ENCODE measurements at places on chromosomes 2 and 18.

DNA sequence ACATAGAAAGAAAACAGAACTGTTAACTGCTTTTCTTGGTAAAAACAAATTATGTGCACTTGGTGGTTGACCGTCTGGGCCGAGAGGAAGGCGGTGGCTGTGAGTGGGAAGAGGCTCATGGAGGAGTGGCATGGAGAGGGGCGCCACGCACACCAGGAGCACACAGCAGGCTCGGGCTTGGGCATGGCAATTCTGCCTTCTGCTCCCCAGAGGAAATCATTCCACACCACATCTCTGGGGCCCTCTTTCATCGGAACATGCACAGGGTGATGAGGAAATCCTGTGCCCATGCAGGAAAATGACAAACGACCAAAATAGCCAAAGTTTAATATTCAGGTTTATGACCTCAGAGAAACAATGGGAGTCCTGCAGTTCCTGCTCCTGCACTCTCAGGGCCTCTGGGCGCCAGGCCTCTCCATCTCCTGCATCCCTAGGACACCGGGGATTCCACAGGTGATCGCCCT is 26.4 kb downstream of the WDFY1 start:
- DNase-seq = no peak

- DNase-seq = no peak
Observed at GRCh38 chr2:118857677-118858484, 10.4 kb upstream of the EN1 start.

GRCh38 chr18:10011751-10012150 is 97.9 kb downstream of the VAPA start:
- DNase-seq = no peak

GRCh38 chr2:213149294-213149875 is 2.0 kb downstream of the IKZF2 start:
- DNase-seq = no peak

- no peak for DNase-seq
Observed at GRCh38 chr2:88342749-88343148, 109.7 kb downstream of the FOXI3 start.

DNA sequence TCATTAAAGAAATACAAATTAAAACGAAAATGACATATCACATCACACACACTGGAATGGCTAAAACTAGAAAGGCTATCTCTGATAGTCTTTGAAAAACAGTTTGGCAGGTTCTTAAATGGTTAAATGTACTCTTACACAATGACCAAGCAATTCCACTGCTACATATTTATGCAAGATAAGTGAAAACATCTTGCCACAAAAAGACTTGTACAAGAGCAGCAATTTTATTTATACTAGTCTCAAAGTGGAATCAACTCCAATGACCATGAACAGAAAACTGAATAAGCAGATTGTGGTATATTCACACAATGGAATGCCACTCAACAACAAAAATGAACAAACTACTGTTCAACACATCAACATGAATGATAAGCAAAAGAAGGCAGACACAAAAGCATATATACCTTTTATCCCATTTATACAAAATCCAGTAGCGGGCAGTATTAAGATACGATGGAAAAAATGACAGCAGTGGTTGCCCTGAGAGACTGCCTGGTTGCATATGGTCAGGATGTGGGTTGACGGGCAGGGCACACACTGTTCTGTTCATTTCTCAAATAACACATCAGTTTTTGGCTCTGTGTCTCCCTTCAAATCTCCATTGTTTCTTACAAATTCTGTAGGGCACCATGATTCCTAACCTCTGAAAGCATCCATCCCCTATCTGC is 25.4 kb downstream of the SP100 start:
- no peak for DNase-seq

DNA sequence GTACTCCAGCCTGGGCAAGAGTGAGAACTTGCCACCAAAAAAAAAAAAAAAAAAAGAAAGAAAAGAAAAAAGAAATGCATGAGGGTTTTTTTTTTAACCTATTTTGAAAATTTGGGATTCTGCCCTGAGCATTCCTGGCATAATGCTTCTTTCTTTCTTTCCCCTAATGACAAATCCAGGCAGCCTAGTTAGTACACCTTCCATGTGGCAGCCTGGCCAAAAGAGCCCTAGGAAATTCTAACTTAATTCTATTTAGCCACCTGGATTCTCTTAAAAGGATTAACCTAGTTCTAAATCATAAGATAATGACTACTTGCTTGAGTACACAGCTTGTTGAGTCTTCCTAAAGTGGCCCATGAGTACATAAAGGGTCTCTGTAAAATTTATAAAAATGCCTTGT is 160.1 kb downstream of the THADA start:
- DNase-seq = no peak

DNA sequence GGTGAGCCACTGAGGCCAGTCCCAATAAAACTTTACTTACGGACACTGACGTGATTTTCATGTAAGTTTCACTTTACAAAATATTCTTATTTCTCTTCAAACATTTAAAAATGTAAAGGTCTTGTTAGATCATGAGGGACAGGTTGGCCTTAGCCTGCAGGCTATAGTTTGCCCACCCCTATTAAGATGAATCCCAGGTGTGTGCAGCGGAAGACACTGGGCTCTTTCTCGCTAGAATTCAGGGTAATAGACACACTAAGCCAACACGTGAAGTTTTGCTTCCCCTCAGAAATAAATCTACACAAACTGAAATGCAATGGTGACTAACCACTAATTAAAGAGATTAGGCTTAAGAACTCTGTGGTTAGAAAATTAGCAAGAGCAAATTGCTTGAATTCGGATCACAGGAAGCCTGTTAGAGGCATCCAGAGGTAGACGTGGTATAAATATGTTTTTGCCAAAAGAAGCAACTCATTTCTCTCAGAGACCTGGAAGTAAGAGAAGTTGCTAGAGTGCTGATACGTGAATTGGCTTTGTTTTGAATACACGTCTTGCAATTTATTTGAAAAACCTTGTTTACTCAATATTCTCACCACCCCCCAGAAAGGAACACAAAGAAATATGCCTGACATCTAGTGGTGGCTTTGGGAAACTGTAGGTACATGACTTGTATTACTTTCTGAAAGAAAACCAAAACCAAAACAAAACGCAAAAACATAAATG is 151.6 kb downstream of the DTNB start:
- no peak for DNase-seq

DNA sequence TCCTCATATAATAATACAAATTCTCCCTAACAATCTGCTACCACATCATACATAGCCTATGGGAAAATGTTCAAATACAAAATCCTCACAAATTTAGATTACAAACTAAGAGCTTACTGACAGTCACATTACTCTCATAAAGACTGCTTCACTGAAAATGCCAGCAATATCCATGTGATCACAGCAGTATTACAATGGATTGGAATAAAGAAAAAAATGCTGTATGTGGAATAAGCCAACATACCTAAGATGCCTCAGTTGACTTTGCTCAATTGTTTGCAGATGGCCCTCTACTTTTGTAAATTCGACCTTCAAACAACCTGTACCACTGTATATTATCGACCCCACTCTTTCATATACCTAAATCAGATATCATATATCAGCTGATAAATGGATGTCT is 88.7 kb downstream of the DYM start:
- DNase-seq = no peak

- no peak for DNase-seq
Observed at GRCh38 chr2:229519655-229520430, 194.5 kb downstream of the DNER start.

- DNase-seq = no peak
Observed at GRCh38 chr2:176500901-176501300, 231.7 kb downstream of the MTX2 start.

DNA sequence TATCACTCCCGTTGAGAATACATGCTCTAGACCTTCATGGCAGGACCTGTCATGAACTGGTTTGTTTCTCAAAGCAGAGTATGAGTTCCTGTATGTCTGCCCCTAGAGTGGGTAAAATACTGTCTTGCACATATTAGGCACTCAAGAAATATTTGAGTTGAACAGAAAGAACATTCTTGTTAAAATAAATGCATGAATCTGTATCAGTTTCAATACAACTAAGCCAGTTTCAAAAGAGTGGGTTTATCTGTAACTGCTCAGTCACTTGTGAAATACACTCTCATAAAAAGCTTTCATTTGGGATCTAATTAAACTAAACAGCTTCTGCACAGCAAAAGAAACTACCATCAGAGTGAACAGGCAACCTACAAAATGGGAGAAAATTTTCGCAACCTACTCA is 69.2 kb downstream of the RFTN2 start:
- no peak for DNase-seq

- no peak for DNase-seq
Observed at GRCh38 chr18:36158266-36158867, 28.7 kb downstream of the ELP2 start.

- no peak for DNase-seq
Observed at GRCh38 chr2:205868773-205869333, 186.6 kb downstream of the NRP2 start.

DNA sequence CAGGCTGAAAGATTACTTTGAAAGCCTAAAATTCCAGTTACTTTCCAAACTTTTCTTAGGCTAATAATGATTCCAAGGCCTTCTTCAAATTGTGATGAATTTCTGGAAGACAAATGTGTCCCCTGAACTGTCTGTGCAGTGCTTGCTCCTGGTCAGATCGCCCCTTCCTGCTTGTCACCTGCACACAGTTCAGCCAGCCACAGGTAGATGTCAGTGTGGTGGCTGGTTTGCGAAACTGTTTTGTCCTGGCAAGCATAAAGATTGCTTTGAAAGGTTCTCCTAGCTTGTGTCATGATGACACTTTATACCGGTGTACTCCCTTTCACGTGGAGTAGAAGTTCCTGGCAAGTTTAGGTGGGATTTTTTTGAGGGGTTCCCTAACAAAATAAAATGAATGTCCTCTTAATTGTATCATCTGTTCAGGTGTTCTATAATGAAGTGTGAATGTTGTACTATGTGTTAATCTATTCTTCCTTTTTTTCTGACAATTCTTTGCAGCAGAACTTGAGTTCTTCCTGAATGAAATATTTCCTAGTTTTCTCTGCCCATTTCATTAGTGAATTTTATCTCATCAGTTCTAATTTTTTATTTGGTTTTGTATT is 298.8 kb downstream of the ZNF407 start:
- DNase-seq = no peak

DNA sequence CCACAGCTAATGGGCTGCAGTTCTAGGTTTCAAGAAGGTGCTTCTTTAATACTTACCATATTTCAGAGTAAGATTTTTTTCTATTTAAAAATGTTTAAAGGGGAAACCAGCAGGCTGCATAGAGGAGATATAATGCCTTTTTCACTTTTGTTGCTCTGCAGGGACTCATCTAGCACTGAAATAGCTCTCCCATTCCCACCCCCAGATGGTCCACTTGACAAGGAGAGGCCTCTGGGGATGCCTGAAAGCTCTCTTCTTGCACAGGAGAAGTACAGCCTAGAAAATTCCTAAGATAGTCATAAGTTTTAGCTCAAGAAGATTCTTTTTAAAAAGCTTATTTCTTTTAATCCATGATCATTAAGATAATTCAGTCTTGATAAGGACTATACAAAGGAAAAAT is 126.4 kb downstream of the CDH2 start:
- no peak for DNase-seq

GRCh38 chr2:42693013-42693615 is 70.8 kb downstream of the OXER1 start:
- no peak for DNase-seq

GRCh38 chr18:35610089-35610488 is 28.5 kb downstream of the GALNT1 start:
- DNase-seq = no peak

- DNase-seq = no peak
Observed at GRCh38 chr2:26483957-26484565, 6.1 kb upstream of the OTOF start.

- DNase-seq = no peak
Observed at GRCh38 chr2:237638176-237638575, 10.8 kb downstream of the LRRFIP1 start.

DNA sequence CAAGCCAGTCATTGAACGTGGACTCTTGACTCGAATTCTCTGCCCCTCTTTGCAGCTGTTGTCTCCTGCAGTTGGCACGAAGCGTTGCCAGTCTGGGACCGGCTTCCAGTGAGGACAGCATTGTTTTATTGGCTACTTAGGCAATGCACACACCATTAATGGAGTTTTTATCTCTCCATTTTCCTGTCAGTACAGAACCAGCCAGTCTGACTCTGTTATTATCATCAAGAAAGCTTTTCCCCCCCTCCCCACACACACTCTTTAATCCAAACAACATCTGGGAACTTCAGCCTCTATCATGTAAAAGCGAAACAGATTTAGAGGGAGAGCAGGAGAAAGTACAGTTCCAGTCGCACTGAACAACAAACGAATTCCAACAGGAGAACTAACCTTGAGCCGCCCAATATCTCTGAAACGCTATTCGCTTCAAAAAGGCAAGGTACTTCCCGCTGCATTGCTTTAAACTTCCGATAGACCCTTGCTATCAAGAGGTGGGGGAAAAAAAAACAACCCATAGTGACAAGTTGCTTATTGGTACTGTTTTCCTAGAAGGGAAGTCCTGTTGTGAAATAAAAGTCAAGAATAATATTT is 38.2 kb downstream of the ACVR1 start:
- no peak for DNase-seq

GRCh38 chr2:79083597-79084251 is 4.1 kb downstream of the REG1B start:
- no peak for DNase-seq

- DNase-seq = no peak
Observed at GRCh38 chr2:23476786-23477185, 91.8 kb downstream of the KLHL29 start.

DNA sequence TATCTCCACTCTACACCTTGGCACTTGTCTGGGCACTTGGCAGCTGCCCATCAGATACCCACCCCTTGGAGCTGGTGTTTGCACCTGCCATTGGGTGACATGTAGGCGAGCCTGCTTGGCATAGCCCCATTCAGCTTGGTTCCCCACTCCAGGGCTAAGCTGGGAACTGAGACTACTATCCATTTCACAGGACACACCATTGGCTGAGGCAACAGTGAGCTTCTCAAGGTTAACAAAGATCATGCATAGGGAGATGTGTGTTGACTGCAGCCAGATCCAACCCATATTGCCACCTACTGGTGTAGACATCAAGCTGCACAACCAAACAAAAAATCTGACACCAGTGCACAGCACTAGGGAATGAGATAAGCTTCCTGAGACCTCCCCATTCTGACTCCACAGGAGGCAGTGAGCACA is 1389.8 kb upstream of the TMEFF2 start:
- DNase-seq = no peak

- DNase-seq = no peak
Observed at GRCh38 chr2:20049637-20050036, 1.8 kb downstream of the LAPTM4A start.

DNA sequence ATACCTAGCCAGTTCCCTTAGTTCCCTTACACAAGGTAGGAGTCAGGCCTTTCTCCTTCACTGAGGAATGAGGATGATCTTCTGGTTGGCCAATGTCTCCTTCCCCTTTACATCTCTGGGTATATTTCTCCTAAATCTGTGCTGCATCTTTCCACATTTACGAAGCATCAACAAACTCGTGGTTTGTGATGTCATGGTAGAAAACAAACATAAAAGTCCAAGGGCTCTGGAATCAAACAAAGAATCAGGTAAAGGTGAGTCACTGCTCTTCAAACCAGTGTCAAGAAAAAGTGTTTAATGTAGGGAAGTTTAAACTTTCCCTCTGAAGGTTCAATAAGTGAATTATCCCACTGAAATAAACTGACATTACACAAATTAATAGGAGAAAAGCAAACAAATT is 122.9 kb downstream of the METTL8 start:
- no peak for DNase-seq
